ENCODE measurements at places on chromosomes 4 and X.
A peak's percentile ranks its signal among the peaks of the same experiment; 100 is the strongest.

DNA sequence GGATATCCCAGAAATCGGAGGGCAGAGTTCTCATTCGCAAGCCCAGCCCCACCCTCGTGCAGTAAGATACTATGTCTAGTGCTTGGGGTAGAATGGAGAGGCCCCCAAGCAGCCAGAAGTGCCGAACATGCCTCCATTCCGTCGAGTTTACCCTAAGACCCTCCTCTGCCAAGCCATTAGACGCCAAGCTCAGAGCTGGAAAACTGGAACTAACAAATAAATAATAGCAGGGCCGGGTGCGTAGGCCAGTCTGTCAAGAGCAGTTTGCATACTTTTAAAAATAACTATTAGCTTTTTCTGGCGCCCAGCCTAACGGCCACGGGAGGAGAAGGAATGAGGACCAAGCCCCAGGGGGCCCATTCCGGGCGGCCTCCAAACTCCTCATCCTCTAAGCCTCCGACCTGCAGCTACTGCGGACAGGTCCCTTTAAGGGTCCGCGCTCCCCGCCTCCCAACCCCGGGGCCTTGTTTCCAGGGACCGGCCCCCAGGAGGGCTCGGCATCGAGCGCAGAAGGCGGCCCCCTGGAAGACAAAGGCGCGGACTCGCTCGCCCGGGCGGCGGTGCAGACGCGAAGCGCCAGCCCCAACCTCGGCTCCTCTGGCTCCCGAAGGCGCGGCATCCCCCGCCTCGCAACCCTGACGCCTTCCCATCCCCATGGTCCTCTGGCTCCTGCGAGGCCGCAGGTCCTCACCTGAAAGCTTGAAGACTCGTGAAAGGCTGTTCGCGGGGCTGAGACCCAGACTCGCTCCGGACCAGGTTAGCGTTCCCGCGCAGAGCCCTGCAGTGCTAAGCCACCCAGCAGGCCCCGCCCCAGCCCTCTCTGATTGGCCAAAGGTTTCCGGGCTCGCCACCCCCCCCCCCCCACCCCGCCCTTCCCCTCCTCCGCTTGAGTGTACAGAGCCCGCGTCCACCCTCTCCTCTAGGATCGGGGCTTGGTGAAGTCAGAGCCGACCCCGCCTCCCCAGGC lies at the start of gene TMSB15A:
Gene TMSB15A, minus strand, starts transcription at position 765 of the 967 bp plus-strand sequence.
- DNase-seq, result peak; percentile 58

DNA sequence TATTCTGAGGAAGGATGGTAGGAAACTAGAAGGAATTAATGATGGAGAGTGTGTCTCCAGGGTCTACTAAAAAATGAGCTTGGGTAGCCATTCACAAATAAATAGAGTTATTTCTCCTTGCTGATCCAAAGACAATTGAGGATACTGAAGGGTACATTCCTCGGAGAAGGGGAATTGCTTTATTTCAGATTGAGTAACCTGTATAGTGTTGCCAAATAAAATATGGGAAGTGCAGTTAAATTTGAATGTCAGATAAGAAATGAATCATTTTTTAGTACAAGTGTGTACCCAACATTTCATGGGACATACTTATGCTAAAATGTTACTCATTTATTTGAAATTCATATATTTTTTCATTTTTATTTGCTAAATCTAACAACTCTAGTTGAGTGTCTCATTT lies 16.0 kb upstream of the VSIG1 start:
- no peak for DNase-seq

GRCh38 chrX:111095974-111096895 lies at the start of gene PAK3:
TSS of gene PAK3 (plus strand) at chrX:111096191. CDS start at chrX:111123104, 26,913 bp downstream.
- DNase-seq, result peak; percentile 41

GRCh38 chr4:18684932-18685331 lies 663.4 kb upstream of the LCORL start:
- no peak for DNase-seq

GRCh38 chr4:179145746-179146525 lies 1703.7 kb upstream of the AGA start:
- no peak for DNase-seq

- DNase-seq, result no peak
Measured at GRCh38 chr4:157114671-157115070, 38.7 kb downstream of the GLRB start.

DNA sequence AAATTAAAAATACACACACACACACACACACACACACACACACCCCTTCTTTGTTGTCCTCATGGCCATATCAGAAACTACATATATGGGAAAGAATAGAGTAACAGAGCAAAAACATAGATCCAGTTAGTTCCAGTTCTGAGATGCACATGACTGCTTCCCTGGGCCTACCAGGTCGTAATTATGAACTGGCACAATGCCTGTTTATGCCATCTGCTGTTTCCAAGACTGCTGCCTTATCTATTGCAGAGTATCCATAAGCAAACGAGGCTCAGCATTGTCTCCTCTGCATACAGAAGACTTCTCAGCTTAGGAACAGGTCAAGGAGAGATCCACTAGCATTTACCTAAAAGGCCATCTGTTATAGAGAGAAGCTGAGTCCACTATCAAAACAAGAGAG lies 789.0 kb downstream of the TECRL start:
- no peak for DNase-seq

DNA sequence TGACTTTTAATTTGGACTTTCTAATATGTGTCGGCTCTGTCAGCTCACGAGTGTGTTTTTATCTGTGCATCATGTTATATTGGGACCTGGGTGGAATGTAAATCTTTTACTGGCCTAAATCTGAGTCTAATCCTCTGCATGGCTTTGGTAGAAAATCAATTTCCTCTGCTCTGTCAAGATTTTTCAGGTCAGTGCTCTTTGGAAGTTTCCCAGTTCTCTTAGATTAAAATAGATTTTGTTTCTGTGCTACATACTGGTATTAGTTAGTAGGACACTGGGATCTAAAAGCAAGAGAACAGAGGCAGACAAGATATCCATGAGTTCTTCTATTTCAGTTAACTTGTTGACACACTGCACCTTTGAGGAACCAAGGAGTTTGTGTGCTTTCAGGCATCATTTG lies 39.7 kb downstream of the REPS2 start:
- no peak for DNase-seq

- DNase-seq, result peak; percentile 63
Measured at GRCh38 chr4:106316773-106317409, 541 bp downstream of the AIMP1 start.

DNA sequence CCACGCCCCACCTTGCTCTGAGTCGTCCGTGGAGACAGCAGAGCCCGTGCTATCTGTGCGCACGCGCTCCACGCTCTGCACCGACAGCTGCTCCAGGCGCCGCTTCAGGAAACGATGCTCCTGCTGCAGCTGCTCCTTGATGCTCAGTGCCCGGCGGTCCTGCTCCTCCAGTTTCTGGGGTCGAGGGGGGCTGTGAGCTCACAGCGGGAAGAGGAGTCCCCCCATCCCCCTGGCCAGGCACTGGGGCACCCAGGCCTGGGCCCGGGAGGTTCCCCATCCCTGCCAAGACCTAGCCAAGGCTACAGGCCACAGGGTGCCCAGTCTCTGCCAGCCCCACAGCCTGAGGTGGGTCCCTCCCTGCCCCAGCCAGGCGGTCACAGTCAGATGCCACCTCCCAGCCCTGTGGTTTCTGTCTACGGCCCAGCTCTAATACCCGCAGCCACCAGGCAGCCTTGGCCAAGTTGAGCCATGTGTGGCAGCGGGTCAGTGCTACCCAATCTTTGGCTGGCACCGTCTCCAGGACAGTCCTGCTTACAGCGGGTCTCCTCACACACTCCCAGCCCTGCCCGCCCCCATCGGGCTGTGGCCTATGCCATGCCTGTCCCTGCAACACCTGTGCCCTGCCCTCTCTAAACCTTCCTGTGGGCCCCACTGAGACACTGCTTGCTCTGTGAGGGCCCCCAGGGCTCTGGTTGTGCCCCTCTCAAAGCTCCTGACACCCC lies 9.3 kb upstream of the HAUS3 start:
- DNase-seq, result no peak

- DNase-seq, result no peak
Measured at GRCh38 chr4:186058253-186058979, 10.5 kb upstream of the TLR3 start.

GRCh38 chrX:134741746-134742145 lies 83.5 kb upstream of the PLAC1 start:
- peak; percentile 73 for DNase-seq
